Effector memory CD4-positive, alpha-beta T cell (primary cell): ENCODE measurements at places on chromosomes 4 and X.
A peak's percentile ranks its signal among the peaks of the same experiment; 100 is the strongest.

GRCh38 chr4:129337228-129337620, 241.3 kb downstream of the C4orf33 start:
- DNase-seq: no peak

DNA sequence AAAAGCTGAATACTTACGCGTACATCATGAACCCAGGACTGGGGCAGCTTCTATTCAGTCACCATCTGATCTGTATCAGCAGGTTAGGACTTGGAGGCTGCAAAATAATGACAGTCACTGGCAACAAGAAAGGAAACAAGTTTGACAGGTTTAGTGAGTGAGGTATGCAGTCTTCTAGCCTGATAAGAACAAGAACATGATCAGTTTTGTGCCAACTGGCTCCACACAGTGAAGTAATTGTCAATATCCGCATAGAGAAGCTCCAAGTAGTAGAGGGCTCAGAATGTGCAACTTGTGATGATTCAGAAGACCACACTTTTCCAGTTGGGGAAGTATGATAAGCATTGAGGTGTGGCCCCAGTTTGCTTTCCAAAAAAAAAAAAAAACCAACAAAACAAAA, at the start of gene TMPRSS11F:
Gene TMPRSS11F (minus strand): TSS at position 77 of the 400 bp plus-strand sequence. CDS start 49 bp downstream, at position 28.
- no peak for DNase-seq

GRCh38 chr4:108619372-108620100, 840 bp upstream of the RPL34 start:
- DNase-seq: peak; percentile 8

DNA sequence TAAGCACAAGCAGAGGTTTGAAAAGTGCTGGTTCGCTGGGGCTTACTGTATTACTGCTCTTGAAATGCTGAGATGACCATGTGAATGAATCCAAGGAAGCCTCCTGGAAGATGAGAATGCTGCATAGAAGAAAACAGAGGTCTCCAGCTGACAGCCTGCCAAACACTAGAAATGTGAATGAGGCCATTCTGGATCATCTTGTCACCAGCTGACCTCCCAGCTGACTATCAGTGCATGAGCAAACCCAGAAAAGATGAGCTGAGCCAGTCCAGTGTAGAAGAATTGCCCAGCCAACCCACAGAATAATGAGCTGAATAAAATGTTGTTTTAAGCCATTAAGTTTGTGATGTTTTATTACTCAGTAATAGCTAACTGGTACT, 49.1 kb upstream of the DYNLT3 start:
- no peak for DNase-seq

GRCh38 chr4:22471999-22472461, 43.8 kb downstream of the ADGRA3 start:
- no peak for DNase-seq

- peak; percentile 34 for DNase-seq
Measured at GRCh38 chr4:8917868-8918783, 46.5 kb upstream of the HMX1 start.

DNA sequence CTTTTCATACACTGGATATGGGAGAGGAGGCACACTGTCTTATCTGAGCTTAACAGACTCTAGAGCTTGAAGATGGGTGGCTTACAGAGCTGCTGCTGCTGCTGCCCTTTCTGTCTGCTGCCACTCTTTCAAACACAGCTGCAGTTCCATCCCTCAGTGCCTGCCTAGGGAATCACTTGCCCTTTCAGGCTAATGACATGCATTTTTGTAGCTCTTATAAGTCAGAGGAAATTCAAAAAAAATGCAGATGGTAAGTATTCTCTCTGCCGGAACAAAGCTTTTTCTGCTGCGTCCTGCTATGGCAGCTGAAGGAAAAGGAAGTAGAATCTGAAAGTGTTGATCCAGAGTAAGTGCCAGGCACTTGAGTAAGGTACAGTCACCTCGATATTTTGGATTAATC, 460.4 kb upstream of the DIAPH2 start:
- DNase-seq: no peak

GRCh38 chrX:40570346-40571093, 10.2 kb upstream of the ATP6AP2 start:
- DNase-seq: no peak

DNA sequence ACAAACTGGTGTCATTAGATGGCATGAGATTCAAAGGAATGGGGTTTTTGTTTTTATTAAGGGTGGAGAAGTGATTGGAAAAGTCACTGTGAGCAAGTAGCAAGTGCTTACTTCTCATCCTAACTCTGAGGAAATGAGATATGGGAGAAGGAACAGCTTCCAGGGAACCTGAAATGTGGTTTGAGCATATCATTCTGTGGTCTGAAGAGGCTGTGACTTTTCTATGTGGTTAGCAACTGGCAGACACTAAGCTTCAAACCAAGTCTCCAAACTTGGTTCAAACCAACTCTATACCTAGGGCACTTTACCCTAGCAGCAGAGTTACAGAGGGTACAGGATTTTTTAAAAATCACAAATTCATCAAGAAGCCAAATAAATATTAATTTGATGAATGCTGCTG, 58.2 kb downstream of the DCLK2 start:
- DNase-seq: no peak

DNA sequence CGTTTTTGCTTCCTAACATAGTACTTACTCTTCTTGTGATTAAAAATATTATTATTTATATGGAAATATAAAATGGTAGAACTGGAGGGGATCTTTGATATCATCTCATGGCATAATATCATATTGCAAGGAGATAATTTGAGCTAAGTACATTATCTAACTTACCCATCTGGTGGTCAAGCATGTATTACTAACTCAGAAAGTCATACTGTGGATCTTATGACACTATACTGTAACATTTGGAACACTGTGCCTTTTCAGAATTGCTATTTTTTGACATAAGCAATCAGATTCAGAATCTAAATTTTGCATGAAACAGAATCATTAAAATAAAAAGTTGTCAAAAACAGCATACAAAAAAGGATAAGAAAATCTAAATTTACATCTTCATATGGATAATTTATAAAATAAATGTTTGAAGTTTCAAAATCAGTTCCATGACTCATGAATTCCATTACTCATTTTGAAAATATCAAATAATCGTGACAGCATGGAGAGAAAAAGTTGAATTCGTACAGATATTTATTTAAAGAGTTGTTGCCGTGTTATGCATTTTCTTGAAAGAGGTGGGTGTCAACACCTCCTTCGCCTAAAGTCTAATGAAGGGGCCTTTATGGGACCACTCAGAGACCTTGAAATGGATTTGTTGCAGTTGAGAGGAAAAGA, 928.1 kb downstream of the PDHA2 start:
- no peak for DNase-seq

GRCh38 chr4:164894702-164895101, 17.7 kb downstream of the APELA start:
- no peak for DNase-seq

DNA sequence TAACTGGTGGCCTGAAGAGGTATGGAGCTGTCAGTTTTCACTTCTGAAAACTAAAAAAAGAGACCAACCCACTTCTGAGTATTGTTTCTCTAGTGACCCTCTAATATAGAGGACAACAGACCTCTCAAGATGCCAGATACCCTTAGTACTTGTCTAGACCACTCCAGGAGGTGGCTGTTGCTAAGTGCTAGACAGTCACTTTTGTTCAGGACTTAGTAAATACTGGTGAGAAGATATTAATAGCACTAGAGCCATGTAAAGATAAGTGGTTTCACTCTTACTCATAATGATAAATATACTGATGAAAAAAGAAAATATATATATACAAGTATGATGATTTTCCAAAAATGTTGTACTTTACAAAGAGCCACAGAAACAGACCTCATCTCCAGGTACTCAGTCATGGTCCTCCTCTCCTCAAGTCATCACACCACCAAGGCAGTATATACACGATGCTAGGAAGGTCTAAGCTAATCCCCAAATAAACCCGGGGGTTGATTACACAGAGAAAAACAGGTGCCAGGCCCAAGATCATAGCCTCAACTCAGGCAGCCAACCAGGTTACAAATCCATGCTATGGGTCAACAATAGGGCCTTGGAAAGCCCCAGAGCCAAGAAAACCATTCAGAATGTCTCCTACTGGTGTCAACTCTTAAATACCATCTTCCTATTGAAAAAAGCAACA, 66.9 kb downstream of the ARHGEF9 start:
- DNase-seq: no peak

DNA sequence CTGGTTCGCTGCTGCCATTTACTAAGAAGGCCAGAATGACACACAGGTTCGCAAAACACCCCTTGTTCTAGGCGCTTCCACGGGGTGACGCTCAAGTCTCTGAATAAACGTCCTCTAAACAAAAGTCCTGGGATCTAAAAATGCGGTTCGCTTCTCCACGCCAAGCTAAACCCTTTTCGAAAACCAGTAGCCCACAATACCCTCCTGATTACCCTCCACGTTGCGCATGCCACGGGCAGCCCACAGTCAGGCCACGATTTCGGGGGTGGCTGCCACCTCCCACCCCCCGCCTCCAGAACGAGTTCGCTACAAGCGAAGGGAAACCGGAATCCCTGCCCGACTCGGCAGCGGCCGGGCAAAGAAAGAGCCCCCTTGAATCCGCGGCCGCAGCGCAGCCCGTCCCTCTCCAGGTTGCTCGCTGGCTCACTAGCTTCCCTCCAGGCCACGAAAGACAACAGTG, 423 bp downstream of the RPL39 start:
- peak; percentile 22 for DNase-seq

- DNase-seq: no peak
Measured at GRCh38 chrX:75784680-75785491, at the start of gene MAGEE2. MAGEE2 (minus strand) TSS chrX:75785254; CDS start chrX:75785051, 203 bp downstream.

DNA sequence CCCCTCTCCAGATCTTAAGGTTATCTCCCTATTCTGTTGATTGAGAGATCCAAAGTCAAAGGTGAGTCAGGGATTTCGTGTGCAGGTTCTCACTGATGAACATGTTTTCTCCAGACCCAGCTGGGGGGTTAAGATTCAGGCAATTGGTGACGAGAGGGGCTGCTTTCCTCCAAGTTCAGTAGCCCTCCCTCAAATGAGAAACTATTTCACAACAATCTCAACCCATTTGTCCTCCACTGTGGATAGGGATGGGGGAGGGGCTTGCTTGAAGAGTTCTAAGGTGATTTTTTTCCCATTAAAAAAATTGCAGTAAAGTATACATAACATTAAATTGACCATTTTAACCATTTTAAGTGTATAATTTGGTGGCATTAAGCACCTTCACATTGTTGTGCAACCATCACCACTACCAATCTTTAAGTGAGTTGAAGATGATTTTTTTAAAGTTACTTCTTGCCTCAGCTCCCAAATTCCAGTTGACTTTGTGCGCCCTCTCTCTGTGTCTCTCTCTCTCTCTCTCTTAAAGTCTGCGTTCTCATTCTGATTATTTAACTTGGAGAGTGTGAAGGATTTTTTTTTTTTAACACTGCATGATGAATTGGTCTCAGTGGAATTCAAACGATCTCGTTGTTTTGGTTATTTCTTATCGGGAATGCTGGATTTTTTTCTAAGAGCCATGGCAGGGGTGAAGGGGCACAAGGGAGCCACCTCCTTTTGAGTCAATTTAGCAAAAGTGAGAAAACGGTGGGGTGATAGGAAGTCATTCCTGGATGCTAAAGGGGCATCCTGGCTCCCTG, 175.9 kb downstream of the SHROOM3 start:
- no peak for DNase-seq

DNA sequence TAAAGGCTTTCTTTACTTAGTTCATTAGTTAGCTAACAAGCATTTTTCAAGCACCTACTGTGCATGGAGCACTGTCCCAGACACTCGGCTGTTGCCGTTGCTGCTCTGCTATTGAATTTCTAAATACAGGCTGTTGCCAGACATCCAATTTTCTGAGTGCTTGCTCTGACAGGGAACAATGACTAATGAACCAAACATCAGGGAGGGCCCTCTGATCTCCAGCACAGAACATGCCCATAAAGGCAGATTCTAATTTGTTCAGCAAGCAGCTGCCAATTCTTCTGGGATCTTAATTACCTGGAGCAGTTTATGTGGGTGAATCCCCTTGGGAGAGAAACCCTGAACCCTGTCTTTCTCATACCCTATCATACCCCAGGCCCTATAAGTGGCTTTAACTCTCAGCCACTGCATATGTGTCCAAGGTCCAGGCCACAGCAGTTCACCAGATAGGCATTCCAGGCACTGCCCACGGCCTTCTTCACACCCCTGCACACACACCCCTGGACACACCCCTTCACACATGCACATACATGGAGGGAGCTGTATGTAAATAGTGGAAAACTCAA, 27.9 kb downstream of the TSC22D3 start:
- no peak for DNase-seq

DNA sequence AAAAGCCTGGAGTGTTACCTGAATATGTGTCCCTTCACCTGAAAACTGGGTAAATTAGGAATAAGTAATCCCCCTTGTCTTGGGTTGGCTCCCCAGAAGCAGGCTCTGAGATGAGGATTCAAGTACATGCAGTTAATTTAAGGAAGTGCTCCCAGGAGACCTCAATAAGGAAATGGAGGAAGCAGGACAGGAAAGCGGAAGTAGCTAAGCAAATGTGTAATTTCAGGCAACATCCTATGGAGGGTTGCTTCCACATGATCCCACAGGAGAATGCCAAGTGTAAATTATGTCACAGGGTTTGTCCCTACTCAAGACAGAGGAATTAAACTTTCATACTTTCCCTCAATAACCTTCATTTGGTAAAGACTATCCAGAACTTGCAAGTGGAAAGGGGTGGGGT, 48.1 kb upstream of the ARHGEF6 start:
- DNase-seq: no peak

GRCh38 chr4:91345632-91346031, 958.1 kb upstream of the GRID2 start:
- DNase-seq: no peak

GRCh38 chrX:150544222-150544787, 24.1 kb upstream of the MTM1 start:
- DNase-seq: no peak

- DNase-seq: no peak
Measured at GRCh38 chr4:118867311-118868067, 21.2 kb upstream of the SYNPO2 start.

DNA sequence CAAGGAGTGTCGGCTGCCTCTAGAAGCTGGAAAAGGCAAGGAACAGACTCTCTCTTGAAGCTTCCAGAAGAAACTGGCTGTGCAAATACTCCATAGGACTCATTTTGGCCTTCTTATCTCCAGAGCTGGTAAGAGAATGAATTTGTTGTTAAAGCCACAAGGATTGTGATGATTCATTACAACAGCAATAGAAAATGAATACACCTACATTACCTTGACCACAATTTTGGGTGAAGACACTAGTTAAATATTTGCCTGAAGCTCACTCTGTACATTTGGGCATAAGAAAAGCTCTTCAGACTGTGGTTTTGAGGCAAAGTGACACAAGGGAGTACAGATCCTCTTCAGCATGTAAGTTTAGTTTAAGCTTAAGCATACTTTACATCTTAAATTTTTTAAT, 134.5 kb upstream of the TLL1 start:
- DNase-seq: no peak

GRCh38 chr4:182385897-182386296, 142.7 kb downstream of the TENM3 start:
- DNase-seq: no peak

DNA sequence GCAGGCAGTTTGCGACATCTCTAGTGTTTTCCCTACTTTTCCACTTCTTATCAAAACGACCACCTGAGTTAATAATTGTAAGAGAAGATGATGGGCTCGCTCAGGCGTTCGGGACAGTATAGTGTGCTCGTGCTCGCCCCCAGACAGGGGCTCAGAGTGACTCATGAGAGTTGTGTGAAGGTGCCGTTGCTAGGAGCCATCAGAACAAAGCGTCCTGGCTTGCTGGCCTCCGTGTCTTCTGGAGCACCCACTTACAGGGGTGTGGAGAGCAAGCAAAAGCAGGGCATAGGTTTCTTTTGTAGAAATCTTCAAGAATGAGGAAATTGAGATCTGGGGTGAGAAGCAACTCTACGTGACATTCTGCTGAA, 73.0 kb upstream of the ADGRG2 start:
- DNase-seq: no peak

GRCh38 chr4:83646538-83647239, 110.8 kb downstream of the GPAT3 start:
- DNase-seq: no peak

GRCh38 chrX:18725310-18725943, 18.0 kb downstream of the PPEF1 start:
- DNase-seq: no peak
